GM04504 (cell line): ENCODE measurements at places on chromosomes 1 and 21.

DNA sequence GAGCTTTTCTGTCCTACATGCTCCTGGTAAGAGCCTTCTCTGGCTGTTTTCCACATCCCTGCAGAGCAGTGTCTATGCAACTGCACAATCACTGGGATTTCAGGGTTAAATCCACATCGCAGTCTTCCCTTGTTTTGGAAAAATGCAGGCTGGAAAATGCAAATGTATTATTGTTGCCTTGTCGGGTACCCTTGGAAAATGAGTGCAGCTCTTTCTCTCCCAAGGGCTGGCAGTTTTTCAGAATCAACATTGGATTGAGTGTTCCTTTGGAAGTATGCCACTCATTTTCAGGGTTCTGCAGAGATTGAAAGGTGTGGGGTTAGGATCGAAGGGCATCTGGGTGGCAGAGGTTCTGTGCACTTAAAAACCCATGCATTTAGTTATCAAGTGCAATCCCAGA, 3.2 kb downstream of the NOS1AP start:
- DNase-seq: no peak

GRCh38 chr1:15667362-15667761, 16.8 kb upstream of the PLEKHM2 start:
- no peak for DNase-seq

DNA sequence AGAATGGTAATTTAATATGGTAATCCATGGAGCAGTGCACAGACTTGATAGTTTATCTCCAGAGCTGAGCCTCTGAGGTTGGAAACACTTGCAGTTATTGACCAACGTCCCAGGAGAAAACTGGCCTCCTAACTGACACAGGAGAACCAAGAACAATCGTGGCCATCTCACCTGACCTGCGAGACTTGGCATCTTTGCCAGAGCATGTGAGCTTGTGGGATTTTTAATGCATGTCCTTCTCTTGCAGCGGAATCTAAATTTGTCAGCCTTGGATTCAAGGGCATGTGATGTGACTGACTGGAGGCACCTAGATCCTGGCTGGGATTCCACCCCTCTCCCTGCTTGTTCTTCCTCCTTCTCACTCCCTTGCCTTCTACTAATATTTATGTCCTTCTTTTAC, 27.8 kb upstream of the SLC26A9 start:
- no peak for DNase-seq

GRCh38 chr1:67840449-67840848, 7.2 kb upstream of the GNG12 start:
- DNase-seq: peak; percentile 69

DNA sequence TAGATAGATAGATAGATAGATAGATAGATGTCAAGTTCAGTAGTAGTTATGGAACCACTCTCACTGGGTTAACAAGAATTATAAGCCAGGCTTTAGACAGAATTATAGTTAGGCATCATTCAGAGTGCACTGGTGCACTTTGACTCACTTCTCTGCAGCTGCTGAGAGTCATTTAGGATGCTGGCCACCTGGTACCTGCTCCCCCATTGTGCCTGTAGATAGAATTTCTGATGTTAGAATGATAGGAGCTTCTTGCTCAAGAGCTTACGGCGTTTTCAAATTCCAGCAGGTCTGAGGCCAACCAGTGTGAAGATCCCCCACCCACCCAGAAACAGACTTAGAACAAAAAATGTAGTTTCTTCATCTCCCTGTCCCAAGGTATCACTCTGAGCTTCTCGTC, 107.8 kb upstream of the HMCN1 start:
- DNase-seq: no peak

DNA sequence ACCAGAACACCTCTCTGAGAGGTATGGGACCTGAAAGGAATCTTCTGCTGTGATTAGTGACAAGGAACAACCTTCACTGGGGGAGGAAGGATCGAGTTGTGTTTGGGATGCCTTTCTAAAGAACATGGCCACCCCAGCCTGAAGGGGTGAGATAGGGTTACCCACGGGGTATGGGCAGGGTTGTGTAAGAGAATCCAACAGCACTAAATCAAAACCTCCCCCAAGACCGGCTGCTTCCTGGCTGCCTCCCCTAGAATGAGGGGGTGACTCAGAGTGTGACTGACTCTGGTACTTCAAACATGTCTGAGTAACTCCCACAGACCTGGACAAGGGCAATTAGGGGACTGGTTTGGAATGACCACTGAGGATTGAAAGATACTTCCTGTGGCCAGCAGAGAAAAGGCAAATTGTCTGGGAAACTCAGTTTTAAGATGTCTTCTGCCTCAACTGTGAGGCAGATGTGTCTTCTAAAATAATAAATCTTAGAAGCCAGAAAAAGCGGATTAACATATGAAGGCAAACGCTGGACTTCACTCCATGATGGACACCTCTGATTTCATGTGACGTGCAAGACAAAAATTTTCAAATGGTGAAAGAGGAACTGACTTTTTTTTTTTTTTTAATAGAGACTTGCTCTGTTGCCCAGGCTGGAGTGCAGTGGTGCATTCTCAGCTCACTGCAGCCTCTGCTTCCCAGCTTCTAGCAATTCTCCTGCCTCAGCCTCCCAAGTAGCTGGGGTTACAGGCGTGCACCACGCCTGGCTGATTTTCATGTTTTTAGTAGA, 6.7 kb upstream of the PTPN14 start:
- DNase-seq: peak; percentile 88

DNA sequence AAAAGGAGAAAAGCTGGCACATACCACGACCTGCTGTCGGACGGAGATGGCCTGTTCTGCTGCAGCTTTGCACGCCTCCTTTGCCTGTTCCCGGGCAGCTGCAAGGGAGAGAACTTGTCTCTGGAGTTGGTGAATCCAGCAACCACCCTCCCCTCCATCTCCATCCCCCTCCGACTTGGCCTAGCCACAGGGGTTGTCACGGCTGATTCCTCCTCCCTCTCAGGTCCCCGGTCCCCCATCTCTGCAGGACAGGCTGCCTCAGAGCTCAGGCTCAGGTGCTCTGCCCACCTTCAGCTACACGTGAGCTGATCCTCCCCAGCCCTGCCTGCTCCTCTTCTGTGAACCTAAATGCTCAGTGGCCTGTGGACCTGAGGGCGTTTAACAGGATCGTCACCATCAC, 11.1 kb upstream of the SRM start:
- DNase-seq: no peak

GRCh38 chr1:243959998-243960397, 91.1 kb upstream of the ZBTB18 start:
- DNase-seq: no peak

DNA sequence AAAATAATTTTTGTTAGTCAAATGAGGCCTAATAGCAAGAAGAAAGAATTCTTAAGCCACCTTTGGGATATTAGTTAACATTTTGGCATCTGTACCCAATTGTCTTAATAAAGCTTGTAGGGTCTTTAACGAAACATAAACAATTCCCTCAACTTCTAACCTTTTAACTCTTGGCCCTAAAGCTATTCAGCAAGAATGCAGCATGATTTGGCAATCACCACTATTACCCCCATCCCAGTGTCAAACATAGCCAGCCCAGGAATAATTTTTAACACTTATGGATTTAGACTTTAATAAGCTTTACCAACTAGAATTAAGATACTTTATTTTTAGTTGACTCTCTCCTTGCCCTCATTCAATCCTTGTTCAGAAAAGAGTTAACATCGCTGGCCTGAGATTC, 2.5 kb upstream of the SLC16A4 start:
- DNase-seq: no peak

- no peak for DNase-seq
Measured at GRCh38 chr1:109630081-109630897, 10.7 kb downstream of the AMPD2 start.

DNA sequence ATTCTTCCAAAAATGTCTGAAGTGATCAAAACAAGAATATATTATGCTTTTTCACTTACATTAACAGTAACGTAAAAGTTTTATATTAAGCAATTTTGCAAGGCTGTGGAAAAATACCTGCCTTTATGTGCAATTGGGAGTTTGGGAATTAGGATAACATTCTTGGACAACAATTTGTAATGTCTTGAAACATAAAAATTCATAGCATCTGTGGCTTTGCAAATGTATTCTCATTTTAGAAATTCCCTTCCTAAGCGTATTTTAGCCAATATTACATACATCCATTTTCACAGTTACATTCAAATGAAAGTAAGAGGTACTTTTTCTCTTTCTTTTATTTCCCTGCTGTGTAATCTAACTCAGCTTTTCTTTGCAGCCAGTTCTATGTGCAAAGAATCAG, 13.4 kb upstream of the CFH start:
- DNase-seq: no peak

DNA sequence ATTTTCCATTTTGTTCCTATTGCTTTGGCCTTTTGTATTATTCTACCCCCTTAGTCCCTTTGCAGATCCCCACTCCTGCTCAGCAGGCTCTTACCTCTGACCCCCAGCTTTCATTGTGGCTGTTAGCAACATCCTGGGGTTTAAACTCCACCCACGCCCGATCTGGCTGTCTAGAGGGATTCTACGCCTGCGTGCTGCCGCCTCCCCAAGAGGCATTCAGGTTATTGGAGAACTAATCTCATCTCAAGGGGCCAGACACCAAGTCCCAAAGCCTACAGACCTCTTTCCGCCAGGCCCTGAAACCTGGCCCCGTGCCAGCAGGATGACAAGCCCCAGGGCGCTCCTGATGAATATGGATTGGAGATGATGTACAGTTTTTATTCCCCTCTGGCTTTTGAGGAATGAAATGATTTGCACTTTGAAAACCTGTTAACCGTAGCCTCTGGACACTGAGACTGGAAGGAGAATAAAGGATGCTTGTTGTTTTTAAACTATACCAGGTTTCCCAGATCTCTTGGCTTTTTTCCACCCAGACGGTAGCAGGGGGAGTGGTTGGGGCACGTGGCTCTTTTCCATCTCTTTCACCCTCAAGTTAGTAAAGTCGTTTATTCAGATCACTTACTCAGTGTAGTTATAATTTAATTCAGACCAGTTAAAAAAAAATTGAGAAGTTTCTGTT, 14.5 kb upstream of the IKBKE start:
- no peak for DNase-seq

GRCh38 chr1:23211955-23212354, 5.3 kb downstream of the HTR1D start:
- no peak for DNase-seq

- DNase-seq: no peak
Measured at GRCh38 chr21:39934895-39935294, 67.7 kb downstream of the PCP4 start.

GRCh38 chr1:228964178-228965089, 229.2 kb downstream of the RHOU start:
- peak; percentile 34 for DNase-seq
